ENCODE measurements at places on chromosomes 7 and 10.

- no peak for DNase-seq
These were observed 85.6 kb downstream of the NEUROD6 start for GRCh38 chr7:31254926-31255325.

DNA sequence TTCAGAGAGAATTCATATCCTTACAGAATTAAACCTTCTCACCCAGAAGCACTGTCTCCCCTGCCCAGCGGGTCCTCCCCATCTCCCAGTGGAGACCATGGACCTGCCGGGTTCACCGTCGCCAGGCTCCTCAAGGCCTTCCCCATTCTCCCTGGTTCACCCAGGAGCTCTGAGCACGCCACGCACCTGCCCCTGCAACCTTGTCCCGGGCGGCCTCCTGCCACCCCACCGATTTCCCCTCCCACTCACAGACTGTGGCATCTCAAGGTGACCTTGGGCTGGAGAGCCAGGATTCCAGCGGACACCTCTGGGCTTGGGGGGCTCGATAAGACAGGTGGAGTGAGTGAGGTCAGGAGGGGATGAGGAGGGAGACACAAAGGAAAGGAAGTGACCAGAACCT, 135.3 kb downstream of the PTPRN2 start:
- no peak for DNase-seq

- peak; percentile 33 for DNase-seq
These were observed 1.3 kb upstream of the ARID5B start for GRCh38 chr10:61899997-61900828.

DNA sequence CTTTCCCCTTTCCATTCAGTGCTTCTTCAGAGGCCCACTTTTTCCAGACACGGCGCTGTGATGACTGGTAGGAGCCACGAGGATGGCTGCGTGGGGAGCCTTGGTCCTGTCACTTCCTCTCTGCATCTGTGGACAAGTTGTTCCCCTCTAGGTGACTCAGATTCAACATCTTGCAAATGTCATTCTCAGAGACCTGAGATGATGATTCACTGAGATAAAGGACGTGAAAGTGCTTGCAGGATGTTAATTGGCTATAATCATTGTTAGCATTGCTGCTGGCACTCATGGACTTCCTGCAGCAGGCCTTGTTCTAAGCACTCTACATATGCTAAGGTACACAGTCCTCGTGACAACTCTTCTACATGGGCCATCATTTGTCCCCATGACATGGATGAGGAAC, 489.8 kb upstream of the ZMIZ1 start:
- no peak for DNase-seq

- DNase-seq, result no peak
These were observed 361.6 kb upstream of the FZD8 start for GRCh38 chr10:36003688-36004087.

DNA sequence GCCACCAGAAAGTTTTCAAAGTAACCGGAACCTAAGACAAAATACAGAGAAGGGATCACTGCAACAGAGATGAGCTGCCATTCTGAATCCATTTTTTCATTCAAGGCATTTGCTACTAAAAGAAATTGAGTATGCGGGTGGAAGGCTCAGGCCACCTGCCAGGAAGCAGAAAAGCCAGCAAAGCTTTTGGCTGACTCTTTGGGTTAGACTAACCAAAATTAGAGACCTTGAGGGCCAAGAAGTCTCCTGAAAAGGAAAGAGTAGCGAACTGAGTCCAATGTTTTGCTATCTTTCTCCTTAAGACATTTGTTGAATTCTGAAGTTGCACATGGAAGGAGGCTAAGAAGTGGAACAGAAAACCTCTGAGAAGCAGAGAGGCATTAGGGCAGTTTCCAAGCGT, 79.0 kb downstream of the FAS start:
- no peak for DNase-seq

- no peak for DNase-seq
These were observed 1511.9 kb downstream of the REEP3 start for GRCh38 chr10:65032867-65033769.

- no peak for DNase-seq
These were observed 83.6 kb upstream of the TMEM106B start for GRCh38 chr7:12127455-12127854.

DNA sequence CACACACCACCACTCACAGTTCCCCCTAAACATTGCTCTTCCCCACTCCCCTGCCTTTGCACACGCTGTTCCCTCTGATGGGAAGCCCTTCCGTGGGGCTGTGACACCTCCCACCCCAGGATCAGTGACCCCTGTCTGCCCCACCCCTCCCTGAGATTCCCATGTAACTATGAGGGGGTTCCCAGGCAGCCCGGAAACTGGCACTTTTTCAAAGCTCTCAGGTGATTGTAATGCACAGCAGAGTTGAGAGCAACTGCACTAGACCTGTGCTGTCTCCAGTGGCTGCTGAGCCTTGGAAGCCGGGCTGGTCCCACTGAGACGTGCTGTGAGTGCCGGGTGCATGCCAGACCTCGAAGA, 29.8 kb downstream of the GPRIN2 start:
- no peak for DNase-seq

- DNase-seq, result no peak
These were observed 69.8 kb upstream of the KMT2C start for GRCh38 chr7:152505606-152506005.

DNA sequence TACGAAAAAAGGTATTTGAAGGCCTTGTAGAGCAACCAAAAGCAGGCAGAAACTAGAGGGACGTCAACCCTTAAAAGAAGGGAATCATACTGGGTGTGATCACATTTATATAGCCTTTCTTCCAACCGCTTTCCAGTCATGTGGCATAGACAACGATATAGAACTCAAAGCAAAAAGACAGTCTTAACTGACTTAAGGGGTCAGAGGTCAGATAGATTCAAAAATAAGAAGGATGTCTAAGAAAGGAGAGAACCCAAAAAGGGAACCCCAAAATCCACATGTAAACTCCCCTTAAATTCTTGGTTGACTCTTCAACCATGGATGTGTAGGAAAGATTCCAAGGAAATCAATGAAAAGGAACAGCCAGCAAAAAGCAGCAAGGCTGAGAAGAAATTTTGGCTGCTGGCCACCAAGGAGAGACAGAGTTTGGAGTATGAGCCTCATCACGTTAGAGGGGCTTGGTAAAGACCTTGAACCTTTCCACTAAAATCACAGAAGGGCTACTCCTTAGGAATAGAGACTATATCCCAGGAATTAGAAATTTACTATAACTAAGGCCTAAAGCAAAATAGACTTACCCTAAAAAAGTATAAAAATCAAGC, 8.6 kb downstream of the BCAP29 start:
- no peak for DNase-seq

DNA sequence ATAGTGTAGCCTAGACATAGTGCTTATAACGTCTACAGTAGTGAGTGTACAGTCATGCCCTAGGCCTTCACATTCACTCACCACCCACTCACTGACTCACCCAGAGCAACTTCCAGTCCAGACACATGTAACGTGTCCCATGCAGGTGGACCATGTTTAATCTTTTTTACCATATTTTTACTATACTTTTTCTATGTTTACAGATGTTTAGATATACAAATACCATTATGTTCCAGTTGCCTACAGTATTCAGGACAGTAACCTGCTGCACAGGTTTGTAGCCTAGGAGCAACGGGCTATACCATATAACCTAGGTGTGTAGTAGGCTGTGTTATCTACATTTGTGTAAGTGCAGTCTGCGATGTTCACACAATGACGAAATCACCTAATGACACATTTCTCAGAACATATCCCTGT, 11.0 kb downstream of the MPP7 start:
- no peak for DNase-seq

DNA sequence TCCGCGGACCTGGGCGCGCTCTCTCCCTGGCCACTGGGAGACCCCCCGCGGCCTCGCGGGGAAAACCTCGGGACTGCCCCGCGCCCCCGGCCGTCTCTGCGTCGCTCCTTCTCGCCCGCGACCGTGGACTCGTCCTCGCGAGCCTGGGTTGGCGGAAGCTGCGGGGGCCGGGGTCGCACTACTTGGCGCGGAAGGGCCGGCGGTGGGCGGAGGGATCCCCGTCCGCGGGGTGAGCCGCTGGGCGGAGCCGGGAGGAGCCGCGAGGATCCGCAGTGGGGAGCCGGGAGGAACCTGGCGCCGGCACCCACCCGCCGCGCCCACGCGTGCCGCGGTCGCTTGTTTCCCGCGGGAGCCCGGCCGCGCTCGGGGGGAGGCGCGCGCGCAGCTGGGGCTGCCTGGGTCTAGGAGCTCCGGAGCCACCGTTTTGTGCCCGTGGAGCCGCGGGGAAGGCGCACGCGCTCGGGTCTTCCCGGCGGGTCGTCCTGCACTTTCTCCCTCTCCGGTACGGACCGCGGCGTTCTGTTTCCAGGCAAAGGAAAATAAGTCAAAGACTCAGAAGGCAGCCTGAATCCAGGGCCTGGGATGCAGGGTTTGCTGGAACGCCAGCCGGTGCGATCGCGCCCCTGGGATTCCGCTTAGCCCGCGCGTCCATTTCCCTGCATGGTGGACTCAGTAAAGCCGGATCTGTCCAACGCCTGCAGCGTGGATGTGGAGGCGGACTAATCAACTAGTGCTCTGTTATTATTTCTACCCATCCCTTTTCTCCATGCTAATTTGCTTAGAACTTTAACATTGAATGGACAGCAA, 28.7 kb upstream of the KMT2C start:
- DNase-seq, result peak; percentile 79

GRCh38 chr7:140451716-140452115, 27.6 kb downstream of the MKRN1 start:
- DNase-seq, result no peak

- no peak for DNase-seq
These were observed 60.6 kb downstream of the ARL5B start for GRCh38 chr10:18719811-18720210.

DNA sequence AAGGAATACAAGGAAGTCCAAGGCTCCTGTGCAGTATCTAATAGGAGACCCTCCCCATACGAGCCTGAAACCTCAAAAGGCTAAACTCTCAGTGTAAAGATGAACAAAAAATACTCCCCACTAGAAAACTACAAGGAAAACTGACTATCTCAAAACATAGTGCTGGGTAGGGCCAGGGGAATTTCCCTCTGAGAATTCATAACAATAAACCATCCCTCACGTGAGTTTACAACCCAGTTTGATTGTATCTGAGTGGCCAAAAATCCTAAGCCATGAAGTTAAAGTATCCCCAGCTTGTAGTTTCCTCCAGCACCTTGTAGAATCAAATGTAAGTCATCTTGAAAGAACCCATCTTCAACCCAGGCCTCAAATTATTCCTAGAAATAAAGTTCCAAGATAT, 293.4 kb downstream of the CELF2 start:
- no peak for DNase-seq

DNA sequence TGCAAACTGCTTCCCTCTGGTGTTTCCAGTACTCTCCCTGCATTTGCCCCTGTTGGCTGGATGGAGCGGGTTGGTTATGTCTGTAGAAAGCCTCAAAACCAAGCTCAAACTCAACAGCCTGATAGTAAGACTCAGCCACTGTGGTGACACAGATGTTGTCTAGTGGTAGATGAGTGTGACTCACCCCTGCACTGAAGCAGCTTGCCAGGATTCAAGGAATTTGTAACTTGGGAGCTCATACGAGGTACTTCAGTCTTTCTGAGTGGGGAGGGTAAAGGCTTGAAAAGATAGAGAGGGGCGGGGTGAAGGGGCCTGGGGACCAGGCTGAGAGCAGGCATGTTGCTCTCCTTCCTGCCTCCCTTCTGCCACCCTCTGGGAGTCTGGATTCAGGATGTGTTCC, 22.9 kb upstream of the AQP1 start:
- DNase-seq, result no peak

All from GM12892 (cell line).